ENCODE measurements at places on chromosomes 7 and 10.

DNA sequence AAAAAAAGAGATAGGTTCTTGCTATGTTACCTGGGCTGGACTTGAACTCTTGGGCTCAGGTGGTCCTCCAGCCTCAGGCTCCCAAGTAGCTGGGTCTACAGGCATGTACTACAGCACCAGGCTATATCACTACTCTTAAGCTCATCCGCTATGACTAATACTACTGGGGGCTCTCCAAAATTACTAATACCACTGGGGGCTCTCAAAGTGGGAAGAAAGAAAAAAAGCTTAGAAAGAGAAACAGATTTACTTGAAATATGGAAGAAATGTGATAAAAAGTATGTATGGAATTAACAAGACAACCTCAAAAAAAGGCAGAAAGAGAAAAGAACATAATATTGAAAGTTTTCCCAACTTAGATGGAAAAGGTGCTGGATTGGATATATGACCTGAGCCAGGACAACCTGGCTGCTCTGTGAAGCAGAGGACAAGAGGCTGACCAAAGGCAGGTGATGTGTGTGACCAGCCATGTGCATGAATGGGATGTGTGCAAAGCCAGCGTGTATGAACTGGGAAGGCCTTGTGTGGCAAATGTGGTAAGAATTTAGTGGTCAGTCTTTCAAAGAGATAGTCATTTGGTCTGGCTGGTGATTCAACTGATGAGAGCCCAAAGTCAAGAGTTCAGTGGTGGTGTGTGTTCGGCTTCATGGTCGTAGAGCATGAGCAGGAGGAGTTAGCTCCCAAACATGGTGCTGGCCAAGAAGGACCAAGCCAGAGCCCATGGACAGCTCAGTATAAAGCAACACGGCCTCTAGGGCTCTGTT, 232.4 kb upstream of the KLF14 start:
- no peak for DNase-seq

DNA sequence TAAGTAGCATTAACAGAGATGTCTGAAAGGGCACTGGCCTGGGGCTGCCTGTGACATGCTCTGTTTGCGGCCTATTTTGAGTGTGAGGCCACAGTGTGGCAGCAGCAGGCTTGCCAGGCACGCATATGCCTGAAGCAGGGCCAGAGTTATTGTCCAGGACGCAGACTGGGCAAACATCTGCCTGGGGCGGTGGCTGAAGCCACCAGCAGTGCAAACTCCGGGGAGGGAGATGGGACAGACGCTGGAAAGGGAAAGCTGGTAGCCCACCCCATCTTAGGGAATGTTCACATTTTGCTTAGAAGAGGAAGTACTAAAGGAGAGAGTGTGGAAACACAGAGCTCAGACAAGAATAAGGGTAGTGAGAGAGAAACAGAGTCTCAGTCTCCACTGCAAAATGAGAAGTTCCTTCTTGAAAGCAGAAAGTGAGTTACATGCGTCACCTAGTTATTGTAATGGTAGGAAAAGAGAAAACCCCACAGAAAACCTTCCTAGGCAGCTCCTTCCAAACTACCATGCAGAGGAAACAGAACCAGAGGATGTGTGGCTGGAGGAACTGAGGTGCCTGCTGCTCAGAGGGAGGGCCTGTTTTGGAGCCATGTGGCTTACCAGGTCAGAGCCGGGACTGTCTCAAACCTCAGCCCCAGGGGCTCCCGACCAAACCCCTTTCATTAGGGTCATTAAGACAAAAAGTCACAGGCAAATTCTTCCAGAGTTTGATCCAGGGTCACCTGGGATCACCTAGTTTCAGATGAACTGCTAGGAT, 14.5 kb downstream of the AKR1B1 start:
- peak; percentile 3 for DNase-seq

DNA sequence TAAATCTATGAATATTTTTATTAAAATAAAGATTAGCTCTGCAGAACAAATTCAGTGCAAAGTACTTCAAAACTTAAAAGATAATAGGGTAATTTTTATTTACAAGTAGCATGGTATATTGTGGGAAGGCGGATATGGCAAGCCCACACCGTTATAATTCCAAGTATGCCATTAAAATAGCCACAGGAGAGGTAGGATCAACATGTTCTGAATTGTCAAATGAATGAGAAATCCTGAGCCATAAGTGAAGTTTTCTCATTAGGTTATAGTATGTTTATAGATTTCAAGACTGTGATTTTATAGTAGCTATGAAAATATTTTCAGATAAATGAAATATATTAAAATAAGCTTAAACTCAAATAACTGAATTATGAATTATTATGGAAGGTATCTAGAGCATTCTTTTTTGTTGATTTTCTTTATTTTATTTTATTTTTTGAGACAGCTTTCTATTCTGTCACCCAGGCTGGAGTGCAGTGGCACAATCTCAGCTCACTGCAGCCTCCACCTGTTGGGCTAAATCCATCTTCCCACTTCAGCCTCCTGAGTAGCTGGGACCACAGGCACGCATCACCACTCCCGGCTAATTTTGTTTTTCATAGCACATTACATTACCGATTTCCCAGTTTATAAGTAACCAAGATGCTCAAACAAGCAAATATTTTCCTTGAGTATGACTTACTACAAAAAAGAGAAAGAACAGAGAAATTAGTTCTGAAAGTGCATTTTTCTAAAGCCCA, 956.6 kb downstream of the GATA3 start:
- no peak for DNase-seq

DNA sequence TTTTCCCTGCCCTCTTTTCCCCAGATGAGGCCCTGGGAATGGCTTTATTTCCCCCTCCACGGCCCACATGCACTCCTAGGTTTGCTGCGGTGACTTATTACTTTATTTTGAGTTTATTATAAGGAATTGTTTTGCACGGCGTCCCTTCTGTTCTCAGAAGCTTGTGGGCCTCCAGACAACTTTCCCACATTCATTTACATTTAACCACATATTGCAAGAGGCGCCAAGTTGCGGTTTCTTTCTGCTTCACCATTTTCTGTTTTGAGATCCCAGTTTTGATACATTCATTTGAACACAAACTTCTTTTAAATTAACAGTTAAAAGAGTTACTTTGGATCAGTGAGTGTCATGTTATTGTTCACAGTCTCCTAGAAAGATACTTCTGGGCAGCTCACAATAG, 532.5 kb upstream of the MGMT start:
- no peak for DNase-seq

DNA sequence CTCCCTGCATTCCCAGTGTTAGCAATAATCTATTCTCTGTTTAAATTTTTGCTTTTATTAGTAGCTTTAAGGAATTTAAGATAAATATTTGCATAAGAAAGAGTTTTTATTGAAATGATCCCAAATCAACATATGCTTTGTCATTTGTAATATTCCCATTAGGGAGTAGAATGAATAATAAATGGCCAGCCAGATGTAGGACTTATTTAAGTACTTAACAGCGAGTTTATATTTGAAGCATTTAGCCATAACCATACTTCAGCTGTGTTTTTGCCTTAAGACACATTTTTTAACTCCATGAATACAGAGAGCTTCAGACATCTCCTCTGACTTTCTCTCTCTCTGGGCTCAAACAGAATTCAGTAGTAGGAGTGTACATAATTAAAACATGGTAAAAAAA, 103.6 kb downstream of the HGF start:
- DNase-seq = no peak

DNA sequence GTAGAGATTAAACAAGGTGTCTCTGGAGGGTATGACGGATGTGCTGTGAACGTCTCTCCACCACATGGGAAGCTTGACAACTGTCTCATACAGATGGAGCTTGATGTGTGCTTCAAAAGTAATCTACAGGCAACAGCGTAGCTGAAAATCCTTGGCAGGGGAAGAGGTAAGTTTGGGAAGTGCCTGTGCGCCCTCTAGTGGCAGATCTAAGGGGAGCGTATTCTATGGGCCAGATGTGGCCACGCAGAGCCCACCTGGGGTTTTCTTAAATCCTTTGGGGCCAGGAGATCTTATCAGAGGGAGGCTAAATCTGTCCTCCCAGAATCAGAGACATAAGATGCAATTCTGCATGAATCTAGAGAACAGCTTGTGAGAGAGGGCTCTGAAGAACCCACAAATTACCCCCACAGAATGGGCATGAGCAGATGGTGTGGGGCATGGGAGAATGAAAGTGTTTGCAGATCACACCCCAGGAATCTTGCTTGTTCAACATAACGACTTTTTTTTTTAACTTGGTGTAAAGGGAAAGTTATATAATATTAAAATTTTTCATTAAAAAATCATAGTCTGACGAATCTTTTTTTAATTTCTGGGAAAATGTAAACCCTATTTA, 91.2 kb upstream of the MPP7 start:
- DNase-seq = no peak

DNA sequence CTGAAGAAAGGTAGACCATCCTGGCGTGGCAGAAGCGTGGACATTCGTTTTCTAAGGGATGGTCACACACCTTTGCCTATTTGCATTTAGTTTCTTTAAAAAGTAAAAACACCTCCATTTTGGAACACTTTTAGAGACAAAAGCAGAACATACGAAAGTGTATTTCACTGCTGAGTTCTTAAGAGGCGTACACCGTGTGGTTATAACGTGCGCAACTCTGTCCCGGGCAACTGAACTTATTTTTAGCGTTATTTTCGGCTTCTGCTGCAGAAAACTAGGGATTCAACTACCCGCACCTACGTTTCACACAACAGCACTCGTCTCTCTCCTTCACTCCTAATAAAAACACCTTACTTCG, 557 bp upstream of the LSM8 start:
- no peak for DNase-seq

- no peak for DNase-seq
Measured at GRCh38 chr7:43037531-43037930, 74.9 kb upstream of the HECW1 start.

DNA sequence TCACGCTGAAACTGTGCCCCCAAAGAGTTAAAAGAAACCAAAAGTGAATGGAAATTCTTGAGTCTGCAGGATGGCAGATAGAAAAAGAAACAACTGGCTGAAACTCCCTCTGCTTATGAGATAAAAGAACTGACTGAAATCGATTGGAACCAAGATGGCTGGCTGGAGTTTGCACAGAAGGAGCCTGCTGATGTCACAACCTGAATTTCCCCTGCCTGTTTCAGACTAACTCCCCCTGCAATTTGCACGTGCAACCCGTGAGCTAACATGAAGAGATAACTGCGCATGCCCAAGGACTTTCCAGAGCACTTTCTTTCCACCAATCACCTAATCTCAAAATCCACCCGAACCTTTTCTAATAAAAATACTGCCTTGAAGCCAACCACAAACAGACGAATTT, 435.5 kb downstream of the CALN1 start:
- no peak for DNase-seq

GRCh38 chr10:33893506-33893905, 559.0 kb upstream of the NRP1 start:
- no peak for DNase-seq

- no peak for DNase-seq
Measured at GRCh38 chr7:157253850-157254249, 83.0 kb upstream of the DNAJB6 start.

DNA sequence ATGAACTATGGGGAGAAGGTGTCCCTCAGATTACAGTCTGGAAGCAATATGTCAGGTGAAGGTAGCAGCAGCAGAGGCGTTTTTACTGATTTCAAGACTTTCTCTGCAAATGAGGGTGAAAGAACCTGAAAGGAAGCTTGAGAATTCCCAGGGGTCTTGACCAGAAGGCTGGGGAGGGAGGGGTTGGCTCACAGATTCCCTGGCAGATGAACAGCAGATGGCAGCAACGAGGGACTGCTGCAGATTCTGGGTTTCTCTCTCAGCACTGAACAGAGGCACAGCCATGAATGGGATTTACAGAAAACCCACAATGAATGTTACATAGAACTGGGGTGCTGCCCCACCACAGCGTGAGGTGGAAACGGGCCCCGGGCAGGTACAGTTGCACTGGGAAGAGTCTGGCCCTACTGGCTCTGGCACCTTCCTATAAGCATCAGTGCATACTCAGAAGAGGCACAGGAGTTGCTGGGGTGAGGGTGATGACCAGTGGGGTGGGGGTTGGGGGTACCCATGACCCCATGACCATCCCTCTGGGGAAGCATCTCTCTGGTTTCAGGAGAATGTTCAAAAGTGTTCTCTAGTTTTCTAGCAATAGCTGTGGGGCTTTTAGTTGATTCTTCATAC, 317.8 kb downstream of the SH2D4B start:
- DNase-seq = no peak

DNA sequence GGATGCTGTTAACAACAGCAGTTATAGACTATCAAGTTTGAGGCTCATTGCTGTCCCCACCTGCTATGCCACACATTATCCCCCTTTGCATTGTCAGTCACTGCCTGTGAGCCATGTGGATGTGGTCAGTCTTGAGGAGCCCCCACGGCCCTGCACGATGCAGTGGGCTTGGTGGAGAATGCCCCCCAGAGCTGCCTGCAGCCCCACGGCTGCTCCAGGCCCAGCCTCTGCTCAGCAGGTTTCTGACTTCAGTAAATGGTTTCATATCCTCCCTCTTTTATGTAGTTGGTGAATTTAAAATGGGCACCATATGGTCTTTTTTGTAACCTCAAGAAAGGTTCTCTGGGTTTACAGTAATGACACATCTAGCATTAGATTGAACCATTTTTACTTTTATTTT, 164.1 kb downstream of the EBF3 start:
- no peak for DNase-seq

- no peak for DNase-seq
Measured at GRCh38 chr7:140778975-140779374, 82.5 kb downstream of the NDUFB2 start.

DNA sequence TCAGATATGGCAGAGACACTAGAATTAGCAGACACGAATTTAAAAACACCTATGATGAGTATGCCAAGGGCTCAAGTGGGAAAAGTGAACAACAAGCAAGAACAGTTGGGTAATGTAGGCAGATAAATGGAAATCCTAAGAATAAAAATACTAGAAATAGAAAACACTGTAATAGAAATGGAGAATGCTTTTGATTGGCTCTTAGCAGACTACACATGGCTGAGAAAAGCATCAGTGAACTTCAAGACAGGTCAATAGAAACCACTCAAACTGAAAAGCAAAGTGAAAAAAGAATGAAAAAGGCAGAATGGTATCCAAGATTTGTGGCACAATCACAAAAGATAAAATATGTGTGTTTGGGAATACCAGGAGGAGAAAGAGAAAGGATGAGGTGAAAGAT, 82.3 kb downstream of the WDR37 start:
- DNase-seq = no peak

GRCh38 chr7:28835800-28836199, 122.3 kb downstream of the TRIL start:
- DNase-seq = no peak

GRCh38 chr10:128113026-128113425, 13.2 kb downstream of the MKI67 start:
- DNase-seq = no peak

- DNase-seq = no peak
Measured at GRCh38 chr7:117837841-117838240, 35.4 kb downstream of the CTTNBP2 start.

- DNase-seq = no peak
Measured at GRCh38 chr10:110704906-110705476, 60.9 kb downstream of the RBM20 start.

GRCh38 chr7:150778738-150779301, 21.3 kb downstream of the TMEM176B start:
- DNase-seq = no peak
